GM12891 (cell line): ENCODE measurements at places on chromosomes 3 and 15.

GRCh38 chr15:80445300-80446041 is 41.3 kb downstream of the ARNT2 start:
- no peak for DNase-seq

DNA sequence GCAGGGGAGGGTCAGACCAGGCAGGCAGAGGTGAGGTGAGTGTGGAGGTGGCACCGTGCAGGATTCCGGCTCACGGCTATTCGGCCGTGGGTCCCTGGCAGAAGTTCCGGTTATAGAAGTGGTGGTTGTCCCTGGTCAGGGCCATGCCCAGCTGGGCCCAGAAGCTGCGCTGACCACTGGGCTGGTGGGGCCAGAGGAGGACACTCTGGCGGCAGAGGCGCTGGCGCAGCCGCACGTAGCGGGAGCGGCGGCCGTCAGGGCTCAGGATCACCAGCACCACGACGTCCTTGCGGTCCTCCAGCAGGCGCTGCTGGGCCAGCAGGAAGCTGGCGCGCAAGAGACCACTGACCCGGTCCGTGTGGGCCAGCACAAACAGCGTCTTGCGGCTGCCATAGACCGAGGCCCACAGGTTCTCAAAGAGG is 4.3 kb downstream of the TLR9 start:
- no peak for DNase-seq

- no peak for DNase-seq
Measured at GRCh38 chr15:74384566-74384880, 17.1 kb upstream of the CYP11A1 start.

DNA sequence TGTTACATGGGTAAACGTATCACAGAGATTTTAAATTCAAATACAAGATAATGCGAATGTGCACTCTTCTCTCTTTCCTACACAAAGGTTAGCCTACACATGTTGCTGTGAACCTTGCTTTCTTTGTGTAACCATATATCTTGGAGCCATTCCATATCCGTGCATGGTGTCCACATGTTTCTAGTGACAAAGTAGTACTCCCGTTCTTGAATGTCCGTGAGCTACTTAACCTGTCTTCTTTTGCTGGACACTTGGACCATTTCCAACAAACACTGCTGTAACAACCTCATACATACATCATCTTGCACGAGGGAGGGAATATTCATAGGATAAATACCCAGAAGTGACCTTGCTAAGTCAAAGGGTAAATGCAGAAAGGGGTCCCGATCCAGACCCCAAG is 75.0 kb downstream of the STRIT1 start:
- no peak for DNase-seq

GRCh38 chr3:178982137-178982536 is 89.5 kb downstream of the ZMAT3 start:
- DNase-seq: no peak

DNA sequence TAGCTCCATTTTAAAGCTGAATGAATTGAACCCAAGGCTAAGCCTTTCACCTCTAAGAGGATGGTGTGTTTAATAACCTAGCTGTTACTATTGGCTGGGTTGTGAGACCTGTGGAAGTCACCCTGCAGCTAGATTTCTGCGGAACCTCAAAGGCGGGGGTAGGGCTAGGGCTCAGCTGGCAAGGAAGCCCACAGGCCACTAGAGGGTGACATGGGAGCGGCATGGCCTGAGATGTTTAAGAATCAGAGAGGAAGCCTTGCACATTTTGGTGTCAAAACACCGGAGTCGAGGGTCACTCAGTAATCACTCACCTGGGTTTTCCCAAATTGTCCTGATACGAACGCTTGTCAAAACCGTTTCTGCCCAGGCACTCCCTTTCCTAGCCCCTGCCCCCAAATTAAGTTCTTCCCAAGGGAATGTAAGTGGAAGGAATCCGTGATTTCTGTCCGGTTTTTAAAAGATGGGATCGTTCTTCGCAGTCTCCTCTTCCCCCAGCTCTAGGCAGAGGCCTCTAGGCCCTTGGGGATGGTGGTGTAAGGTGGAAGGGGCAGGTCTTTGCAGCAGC is 3.8 kb upstream of the ACAD9 start:
- no peak for DNase-seq

DNA sequence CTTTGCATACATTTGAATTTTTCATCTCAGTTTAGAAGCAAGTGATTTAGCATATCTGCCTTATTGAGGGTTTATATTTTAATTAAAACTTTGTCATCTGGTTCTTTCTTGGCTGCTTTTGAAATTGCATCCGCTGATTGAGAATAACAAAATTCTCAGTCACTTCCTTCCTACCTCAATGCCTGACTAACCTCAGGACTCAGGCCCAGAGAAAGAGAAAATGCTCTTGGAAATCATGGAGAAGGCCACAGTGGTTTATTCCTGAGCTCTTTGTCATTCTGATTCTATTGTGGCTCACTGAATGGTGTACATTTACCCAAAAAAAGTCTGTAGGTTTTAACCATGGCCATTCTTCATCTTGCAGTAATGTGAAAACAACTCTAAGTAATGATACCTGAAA is 533.9 kb downstream of the TBL1XR1 start:
- no peak for DNase-seq

DNA sequence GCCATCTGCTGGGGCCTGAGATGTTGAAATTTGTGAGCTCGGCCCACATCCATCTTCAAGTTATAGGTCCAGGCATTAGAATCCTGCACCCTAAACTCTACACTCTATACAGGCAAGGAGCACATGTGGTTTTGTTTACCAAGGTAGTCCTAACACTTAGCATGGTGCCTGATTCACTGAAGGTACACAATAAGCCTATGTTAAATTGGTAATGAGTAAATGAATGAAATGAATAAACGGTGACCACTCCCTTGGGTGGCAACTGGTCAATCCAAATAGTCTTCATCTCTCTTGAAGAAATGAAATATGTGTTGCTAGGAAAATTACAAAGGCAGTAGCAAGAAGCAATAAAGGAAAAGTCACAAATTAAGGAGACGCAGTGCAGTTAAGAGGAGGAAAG is 359.3 kb upstream of the UBE2E2 start:
- no peak for DNase-seq
